ENCODE measurements at places on chromosomes 7 and 10.

- no peak for DNase-seq
These were observed 567.0 kb downstream of the GFRA1 start for GRCh38 chr10:115706026-115706425.

DNA sequence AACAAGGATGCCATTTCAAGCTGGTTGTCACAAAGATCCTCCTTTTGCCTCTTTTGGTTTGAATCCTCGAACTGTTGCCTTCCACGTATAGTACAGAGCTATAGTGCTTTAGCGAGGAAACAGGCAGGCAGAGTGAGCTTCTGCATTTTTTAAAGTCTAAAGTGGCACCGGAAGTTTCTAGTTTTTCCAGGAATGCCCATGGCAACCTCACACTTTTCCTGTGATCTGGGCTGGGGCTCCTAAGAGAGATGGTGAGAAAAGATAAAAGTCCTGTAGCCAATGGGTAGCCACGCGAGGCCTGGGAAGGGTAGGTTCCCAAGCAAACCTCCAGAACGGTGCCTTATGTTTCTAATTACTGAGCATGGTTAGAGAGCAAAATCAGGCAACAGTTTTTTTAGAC lies 76.7 kb downstream of the CALD1 start:
- no peak for DNase-seq

- DNase-seq: no peak
These were observed 2.1 kb downstream of the CBLL1 start for GRCh38 chr7:107746006-107746405.

- DNase-seq: no peak
These were observed 257.9 kb downstream of the FGFR2 start for GRCh38 chr10:121340271-121340831.

- no peak for DNase-seq
These were observed 495.6 kb downstream of the DNAJB6 start for GRCh38 chr7:157832421-157832820.

DNA sequence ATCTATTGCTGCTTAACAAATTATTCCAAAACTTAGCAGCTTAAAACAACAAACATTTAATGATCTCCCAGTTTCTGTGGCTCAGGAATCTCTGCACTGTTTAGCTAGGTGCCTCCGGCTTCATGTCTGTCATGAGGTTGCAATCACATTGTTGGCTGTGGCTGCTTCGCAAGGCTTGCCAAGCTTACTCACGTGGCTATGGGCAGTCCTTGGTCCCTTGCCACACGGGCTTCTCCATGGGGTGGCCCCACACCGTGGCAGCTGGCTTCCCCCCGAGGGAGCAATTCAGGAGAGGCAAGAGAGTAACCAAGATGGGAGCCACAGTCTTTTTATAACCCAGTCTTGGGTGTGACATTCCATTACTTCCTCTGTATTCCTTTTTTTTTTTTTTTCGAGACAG lies 67.4 kb downstream of the NEURL1 start:
- no peak for DNase-seq

DNA sequence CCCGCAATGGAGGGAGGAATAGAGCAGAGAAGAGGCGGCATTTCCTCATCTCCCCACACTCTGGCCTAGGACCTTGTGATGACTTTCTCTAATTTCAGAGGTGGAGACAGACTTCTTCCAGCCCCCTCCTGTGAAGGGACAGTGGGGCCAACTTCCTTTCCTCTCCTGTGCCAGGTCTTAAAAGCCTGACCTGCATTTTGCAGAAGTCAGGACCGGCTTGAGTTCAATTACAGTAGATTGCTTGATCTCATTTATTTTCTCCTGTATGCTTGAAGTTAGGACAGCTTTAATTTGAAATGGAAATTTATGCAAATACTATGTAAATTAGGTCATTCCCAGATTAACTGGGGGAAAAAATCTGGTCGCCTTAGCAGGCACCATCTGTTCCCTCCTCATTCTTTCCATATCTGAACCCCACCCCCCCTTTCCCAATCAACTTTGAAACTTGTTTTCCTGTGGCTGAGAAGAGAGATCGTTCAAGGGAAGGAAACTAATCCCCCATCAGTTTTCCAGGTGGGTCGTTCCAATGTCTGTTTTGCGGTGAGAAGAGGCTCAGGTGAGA lies 57.1 kb downstream of the SYPL1 start:
- DNase-seq: no peak

DNA sequence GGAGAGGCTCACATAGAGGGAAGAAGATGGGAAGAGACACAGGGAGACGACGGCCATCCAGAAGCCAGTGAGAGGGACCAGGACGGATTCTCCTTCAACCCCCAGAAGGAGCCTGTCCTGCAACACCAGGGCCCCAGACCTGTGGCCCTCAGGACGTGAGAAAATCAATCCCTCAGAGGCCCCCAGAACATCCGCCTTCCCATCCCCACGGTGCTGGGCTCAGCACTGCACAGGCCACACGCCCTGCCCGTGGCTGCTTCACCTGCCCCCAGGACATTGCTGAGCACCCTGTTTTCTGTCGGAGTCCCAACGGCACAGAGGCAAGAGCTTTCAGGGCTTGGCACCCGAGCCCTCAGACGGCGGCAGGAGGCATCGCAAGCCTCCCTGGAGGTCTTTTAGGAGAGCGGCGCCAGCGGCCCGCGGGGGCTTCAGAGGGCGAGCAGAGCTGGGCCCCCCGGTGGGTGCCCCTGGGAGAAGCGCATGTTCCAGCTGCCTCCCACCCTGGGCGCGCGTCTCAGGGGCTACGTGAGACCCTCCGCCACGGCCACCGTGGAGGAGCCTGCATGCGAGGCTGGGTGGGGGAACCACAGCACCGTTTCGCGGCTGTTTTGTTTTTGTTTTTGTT lies 42.8 kb downstream of the PDGFA start:
- no peak for DNase-seq

- DNase-seq: no peak
These were observed 25.0 kb downstream of the RGS10 start for GRCh38 chr10:119517235-119518141.

- DNase-seq: no peak
These were observed 237.5 kb upstream of the PRSS1 start for GRCh38 chr7:142511801-142512200.

GRCh38 chr7:33816106-33816505 lies 89.2 kb upstream of the BMPER start:
- no peak for DNase-seq

DNA sequence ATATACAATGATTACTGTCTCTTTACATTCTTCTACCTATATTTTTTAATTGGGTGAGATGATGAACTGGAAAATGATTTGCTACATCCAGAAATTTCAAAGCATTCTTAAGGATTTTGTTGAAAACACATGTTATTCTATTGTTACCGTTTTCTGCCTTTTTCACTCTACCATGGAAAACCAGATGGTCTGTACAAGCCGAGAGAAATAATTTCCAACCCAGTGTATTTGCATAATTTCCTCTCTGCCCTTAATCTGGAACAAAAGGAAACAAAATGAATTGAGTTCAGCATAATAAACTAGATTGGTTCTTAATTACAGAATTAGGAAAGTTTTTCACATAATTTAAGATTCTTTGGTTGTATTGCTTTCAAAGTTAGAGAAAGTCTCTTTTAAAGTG lies 211.2 kb downstream of the CACNB2 start:
- no peak for DNase-seq

DNA sequence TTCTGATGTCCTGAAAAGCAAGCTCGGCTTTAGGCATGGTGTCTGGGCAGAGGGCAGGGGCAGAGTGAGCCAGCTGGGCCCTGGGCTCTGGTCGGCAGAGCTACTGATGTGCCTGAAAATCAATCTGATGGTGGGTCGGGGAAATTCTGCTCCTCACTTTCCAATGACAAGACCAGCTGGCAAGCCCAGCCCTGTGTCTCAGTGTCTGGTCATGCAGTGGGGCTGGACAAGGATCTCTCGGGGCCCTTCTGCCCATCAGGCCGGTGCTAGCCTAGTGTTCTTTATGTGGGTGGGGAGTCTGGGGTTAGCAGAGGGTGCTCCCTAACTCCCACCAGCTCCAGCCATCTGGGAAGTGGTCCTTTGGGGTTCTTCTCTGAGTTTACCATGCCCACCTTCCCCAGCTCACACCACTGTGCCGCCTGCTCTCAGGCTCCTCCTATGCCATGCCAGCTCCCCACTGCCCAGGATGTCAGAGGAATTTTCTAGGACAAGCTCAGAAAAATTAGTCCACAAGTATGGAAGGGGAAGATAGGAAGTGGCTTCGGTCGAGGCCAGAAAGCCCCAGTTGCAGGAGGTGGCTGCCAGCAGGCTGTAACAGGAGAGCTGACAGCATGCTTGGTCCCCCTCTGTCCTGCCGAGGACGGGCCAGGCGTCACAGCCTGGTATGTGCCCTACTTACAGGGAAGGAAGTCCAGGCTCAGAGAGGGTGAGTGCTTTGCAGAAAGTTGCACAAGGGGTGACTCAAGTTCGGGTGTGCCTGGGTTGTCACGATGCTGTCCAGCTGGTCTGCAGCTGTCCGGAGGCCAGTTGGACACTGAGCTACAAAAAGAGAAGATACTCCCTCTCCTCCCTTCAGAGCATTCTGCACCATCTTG lies 135.2 kb downstream of the ADCY1 start:
- DNase-seq: no peak

- no peak for DNase-seq
These were observed 49.6 kb upstream of the COBL start for GRCh38 chr7:51366172-51366728.

DNA sequence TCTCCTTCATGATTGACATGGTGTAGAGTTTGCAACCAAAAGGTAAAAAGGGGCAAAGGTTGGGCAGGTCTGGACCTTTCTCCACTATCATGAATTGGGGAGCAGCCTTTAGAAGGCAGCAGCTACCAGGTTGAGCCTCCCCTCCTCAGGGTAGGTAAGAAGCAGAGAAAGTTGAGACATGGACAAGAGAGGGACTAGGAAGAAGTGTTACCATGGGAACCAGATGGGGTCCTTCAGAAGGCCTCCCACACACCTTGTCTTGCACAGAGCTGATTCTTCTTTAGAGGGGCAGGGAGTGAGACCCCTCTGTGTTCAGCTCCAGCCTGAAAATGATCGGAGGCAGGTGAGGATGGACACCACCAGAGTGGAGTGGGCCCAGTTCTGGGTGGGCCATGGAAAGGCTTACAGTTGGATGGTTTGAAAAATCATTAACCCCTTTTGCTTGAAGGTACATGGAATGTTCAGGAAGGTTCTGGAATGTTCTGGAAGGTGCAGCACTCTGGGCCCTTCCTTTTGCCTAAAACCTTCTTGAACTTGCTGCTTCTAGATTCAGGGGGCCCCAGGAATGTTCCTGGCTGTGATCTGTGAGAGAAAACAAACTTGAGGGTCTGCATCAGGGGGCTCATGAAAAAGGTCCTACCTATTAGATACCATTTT lies 7.0 kb downstream of the VPS37D start:
- DNase-seq: no peak

All from LNCaP clone FGC (cell line).